ENCODE measurements at places on chromosomes 6 and 20. TPM values are rescaled to one million over a fixed set of nuclear protein-coding genes. Genes with fewer than 3 reads are reported as not detected.
A peak's percentile ranks its signal among the peaks of the same experiment; 100 is the strongest.

DNA sequence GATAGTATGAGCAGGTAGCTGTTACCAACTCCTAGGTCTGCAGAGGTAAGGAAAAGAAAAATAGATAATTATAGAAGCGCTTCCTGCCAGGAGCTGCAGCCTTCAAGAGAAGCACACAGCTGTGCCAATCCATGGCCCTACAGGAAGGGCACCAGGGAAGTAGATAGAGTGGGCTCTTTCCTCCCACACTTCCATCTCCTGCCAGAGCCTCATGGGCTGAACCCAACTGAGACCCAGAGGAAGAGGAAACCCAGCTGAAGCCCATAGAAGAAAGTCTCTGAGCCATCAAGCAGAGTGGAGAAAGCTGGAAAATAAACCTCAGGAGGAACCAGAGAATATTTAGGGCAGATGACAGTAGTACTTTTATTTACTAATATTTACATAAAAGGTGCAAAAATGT, 146.7 kb upstream of the ATXN1 start:
- DNase-seq: no peak

GRCh38 chr6:89928604-89929003, 34.3 kb downstream of the GJA10 start:
- no peak for DNase-seq

- DNase-seq: no peak
Observed at GRCh38 chr6:145276756-145277155, 458.6 kb downstream of the EPM2A start.

GRCh38 chr6:96610019-96610418, 47.1 kb downstream of the FHL5 start:
- DNase-seq: no peak

DNA sequence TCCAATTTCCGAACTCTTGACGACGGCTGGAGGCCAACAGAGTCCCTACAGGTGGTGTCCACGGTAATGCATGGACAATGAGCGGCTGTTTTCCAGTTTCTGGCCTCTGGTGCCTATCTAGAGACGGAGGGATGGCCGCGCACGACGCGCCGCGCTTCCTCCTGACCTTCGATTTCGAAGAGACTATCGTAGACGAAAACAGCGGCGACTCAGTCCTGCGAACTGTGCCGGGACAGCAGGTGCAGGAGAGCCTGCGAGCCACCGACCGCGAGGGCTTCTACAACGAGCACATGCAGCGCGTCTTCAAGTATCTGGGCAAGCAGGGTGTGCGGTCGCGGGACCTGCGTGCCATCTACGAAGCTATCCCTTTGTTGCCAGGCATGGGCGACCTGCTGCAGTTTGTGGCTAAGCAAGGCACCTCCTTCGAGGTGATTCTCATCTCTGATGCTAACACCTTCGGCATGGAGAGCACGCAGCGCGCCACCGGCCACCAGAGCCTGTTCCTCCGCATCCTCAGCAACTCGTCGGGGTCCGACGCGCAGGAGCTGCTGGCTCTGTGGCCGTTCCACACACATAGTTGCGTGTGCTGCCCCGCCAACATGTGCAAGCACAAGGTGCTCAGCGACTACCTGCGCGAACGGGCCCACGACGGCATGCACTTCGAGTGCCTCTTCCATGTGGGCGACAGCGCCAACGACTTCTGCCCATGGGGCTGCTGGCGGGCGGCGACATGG, 169.4 kb downstream of the CDK19 start:
- DNase-seq: no peak

DNA sequence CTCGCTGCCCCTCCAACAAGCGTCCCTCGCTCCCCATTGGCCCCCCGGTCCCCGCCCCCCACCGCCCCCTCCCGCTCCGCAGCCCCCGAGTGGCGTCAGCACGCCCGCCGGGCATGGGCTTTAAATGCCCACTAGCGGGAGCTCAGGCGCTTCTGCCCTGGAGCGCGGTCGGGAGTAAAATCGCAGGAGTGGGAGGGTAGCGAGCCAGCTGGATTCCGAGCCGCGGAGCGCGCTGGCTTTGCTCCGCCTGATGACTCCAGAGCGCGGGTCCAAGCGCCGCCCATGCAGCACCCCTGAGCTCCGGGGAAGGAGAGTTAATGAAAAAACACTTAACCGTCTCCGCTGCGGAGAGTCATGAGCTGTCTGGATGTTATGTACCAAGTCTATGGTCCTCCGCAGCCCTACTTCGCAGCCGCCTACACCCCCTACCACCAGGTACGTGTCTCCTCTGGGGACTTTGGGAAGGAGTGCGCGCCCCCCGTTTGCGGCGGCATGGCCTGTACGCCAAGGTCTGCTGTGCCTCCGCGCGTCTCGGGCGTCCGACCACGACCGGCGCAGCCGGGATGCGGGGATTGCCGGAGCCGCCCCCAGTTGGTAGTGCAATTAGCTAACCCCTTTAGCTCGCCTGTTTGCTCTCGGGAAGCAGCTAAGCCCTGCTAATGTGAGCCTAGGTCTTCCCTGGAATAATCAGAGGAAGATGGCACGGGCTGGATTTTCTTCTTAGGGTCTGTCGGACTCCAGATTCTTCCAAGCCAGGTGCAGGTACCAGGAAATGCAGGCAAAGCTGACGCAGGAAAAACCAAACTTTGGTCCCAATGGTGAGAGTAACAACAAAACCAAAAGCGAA, at the start of gene VGLL2:
VGLL2 (plus strand) TSS at position 149 of the 847 bp plus-strand sequence; CDS start at position 355, 206 bp downstream.
- no peak for DNase-seq

DNA sequence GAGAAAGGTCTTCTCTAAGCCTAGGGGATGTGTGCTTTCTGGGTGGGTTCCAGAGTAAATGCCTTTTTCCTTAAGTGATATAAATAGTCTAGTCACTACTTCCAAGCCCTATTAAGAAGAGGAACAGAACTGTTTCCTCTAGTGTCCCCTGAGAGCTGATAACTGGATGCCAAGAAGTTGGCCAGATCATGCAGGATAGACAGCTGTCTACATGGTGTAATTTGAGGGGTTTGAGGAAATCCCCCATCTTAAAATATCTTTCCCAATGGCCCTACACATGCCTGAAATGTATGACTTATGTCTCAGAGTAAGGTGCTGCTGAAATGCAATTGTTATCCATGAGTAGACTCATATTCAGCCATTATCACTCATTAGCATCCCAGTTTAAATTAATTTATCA, 20.2 kb upstream of the PIM1 start:
- no peak for DNase-seq

- no peak for DNase-seq
Observed at GRCh38 chr20:3577366-3577765, 85.8 kb downstream of the GFRA4 start.

GRCh38 chr20:38157635-38158495, 7.2 kb downstream of the TGM2 start:
- no peak for DNase-seq

GRCh38 chr6:40907198-40907701, 131.8 kb downstream of the UNC5CL start:
- DNase-seq: peak; percentile 9

- DNase-seq: no peak
Observed at GRCh38 chr6:5278047-5278446, 16.7 kb downstream of the FARS2 start.

GRCh38 chr6:50030350-50030749, 8.6 kb upstream of the DEFB110 start:
- DNase-seq: no peak

DNA sequence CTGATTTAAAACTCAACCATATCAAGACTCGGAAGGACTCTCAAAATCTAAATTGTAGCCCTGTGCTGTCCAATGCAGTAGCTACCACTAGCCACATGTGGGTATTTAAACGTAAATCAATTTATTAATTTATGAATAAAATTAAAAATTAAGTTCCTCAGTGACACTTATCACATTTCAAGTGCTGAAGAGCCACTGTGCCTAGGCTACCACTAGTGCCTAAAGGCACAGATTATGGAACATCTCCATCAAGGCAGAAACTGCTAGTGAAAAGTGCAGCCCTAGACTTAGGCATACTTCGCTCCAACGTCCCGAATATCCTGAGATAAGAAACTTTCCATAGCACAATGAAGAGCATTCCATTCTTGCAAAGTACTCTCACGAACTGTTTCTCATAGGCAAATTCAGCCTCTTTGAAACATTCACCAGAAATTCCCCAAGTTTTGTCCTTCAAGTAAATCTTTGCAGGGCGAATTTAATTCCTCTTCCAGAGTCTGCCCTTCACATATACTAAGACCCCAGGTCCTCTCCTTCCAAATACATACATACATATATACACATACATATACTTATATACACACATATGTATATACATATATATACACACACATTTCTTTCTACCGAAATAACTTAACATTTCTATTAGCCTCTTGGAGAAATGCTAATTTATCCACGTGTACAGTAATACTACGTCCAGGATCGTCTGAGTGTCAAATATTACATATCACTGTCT, 1.3 kb downstream of the SUPT3H start:
- DNase-seq: no peak

DNA sequence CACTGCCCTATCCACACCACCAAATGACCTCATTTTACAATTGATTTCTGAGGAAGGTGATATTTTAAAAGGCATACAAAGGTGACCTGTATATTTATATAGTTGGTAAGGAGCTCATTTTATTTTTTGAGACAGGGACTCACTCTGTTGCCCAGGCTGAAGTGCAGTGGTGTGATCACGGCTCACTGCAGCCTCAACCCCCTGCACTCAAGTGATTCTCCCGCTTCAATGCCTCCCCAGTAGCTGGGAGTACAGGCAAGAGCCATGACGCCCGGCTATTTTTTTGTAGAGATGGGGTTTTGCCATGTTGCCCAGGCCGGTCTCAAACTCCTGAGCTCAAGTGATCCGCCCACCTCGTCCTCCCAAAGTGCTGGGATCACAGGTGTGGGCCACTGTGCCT, 13.0 kb downstream of the NCOA5 start:
- no peak for DNase-seq

- no peak for DNase-seq
Observed at GRCh38 chr6:159169557-159170332, 545 bp downstream of the FNDC1 start.

DNA sequence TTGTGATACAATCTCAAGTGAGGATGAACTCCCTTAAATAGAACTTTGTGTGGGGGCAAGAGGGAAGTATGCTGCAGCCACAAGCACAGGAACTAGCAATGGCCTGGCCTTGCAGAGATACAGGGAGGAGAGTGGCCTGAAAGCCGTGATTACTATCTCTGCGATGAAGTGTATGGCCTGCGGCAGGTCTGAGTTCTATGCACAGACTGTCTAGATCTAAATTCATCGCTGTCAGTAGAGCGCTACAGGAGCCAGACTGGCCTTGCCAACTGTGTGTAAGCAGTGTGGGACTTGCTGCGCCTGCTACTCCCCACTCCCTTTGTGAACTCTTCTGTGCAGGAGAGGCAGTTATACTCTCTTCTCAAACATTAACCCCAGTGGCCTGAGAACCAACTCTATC, 997.0 kb downstream of the GRIK2 start:
- DNase-seq: no peak

GRCh38 chr20:1427457-1428054, 34.7 kb upstream of the FKBP1A start:
- DNase-seq: no peak

DNA sequence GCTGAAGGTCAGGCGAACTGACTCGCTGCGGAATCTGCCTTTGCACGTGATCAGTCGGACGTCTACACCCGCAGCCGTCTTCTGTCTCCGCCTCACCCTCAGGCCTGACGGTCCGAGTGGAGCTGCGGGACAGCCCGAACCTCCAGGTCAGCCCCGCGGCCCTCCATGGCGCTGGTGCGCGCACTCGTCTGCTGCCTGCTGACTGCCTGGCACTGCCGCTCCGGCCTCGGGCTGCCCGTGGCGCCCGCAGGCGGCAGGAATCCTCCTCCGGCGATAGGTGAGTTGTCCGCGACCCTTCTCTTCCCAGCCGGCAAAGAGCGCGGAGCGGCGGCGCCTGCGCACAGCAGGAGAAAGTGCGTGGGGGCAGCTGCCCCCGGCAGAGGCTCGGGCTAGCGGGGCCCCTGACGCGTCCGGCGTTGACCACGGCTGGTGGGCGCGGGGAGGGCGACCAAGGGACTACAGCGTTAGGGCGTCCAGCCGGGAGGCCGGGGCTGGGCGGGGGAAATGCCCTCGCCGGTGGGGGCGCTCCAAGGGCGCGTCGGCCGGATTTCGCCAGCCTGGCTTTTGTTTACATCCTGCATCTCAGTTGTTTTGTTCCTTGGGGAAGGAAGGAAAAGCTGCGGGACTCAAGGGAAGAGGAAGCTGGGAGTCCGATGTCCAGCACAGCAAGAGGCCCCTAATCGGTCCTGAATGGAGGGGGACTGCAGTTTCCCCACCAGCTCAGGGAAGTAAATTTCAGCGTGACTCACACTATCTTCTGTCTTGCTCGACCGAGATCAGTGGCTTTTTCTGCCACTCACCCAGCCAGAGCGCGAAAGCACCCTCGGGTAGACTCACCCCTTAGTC, at the start of gene SMPDL3A:
SMPDL3A (plus strand) TSS at position 77 of the 846 bp plus-strand sequence; CDS start at position 166, 89 bp downstream.
- DNase-seq: peak; percentile 72

DNA sequence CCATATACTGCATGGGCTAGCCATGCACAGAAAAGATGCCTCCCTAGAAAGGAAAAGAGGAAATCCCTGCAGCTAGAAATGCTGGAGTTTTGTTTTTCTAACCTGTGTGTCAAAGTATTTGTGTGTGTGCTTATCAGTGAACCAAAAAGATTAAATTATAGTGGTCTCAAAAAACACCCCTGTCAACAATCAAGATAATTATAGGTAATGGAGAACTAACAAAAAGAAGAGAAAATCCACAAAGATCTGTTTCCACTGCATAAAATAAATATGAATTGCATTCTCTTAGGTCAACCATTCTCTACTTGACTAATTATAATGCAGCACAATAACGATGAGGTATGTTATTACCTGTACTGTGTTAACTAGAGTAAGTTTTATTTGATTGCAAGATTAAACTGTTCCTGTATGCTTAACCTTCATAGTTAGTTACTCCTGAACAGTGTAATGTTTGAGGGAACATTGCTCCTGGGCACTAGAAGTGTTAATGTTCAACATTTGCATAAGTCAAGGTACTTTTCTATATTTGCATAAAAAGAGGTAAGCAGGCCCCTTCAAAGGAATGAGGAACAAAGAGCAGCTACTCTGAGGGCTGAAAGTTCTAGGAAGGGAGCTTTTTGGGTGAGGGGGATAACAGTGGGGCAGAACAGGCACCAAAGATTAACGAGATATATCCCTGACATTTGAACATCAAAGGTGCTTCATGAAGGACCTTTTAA, 212.1 kb downstream of the BTBD9 start:
- DNase-seq: no peak

GRCh38 chr6:69868252-69868804, 2.0 kb downstream of the COL19A1 start:
- DNase-seq: no peak

DNA sequence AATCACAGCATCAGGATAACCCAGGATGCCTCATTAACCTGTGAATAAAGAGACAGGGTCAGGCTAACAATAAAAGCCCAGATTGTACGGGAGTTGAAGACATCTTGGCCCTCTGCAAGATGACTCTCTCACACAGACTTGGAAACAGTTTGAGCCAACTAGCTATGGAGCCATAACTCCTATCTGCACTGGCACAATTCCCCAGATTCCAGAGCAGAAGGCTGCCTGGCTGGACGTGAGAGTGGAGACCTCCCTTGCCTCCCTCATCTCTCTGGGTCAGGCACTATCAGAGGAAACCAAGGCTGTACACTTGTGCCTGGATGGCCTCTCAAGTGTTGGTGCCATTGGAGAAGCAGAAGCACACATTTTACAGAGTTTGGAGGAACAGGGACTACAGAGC, 312.6 kb downstream of the THBS2 start:
- DNase-seq: no peak

The SLC52A3 gene
- total RNA-seq: 1.6 TPM

The WFDC11 gene
- not detected for total RNA-seq

The MTFR2 gene
- not detected for total RNA-seq

The SLC2A4RG gene
- total RNA-seq: 73.6 TPM

The CST4 gene
- not detected for total RNA-seq

The ISM1 gene
- total RNA-seq: 0.96 TPM

Data from heart right ventricle (tissue), 16 donors.